Activated CD4-positive, CD25-positive, alpha-beta regulatory T cell (primary cell): ENCODE measurements at places on chromosomes 1 and 21.

- no peak for DNase-seq
Observed at GRCh38 chr1:216293683-216294082, 129.6 kb downstream of the USH2A start.

DNA sequence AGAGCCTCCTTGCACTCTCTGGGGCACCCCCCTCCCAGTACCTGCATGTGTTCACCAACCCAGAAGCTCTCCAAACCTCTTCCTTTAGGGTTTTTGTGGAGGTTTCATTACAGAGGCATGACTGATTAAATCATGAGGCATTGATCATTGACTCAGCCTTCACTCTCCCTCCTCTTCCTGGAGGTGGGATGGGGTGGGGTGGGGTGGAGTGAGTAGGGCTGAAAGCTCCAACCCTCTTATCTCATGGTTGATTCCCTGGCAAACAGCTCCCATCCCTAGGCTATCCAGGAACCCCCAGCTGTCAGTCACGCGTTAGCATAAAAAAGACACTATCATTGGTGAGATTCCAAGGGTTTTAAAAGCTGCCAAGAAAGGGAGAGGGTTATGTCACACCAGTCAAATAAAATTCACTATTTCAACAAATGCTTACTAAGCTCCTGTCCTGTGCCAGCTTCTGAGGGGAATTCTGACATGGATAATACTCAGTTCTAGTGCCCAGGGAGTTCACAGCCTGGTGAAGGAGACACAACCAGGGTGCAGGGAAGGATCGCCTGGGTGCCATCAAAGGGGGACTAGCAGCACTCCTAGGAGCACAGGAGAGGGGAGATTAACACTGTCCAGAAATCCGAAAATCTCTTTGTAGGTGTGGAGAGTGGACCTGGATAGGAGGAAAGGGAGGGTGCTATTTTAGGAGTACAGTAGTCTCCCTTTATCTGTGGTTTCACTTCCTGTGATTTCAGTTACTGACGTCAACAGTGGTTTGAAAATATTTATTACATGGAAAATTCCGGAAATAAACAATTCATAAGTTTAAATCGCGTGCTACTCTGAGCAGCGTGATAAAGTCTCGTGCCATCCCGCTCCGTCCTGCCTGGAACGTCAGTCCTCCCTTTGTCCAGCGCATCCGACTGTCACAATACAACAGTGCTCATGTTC, 6.8 kb upstream of the IL24 start:
- no peak for DNase-seq

- DNase-seq = no peak
Observed at GRCh38 chr21:26079366-26079765, 91.2 kb downstream of the APP start.

GRCh38 chr1:2597441-2598328, 11.1 kb downstream of the PRXL2B start:
- DNase-seq = no peak

DNA sequence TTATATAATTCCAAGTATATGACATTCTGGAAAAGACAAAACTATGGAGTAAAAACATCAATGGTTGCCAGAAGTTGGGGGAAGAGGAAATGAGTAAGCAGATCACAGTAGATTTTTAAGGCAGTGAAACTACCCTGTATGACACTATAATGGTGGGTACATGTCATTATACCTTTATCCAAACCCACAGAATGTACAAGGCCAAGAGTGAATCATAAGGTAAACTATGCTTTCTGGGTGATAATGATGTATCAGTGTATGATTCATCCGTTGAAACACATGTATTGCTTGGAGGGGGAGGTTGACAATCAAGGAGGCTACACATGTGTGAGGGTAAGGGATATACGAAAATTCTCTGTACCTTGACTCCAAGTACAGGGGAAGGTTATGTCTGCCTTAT, 862.7 kb downstream of the PLA2G4A start:
- no peak for DNase-seq

DNA sequence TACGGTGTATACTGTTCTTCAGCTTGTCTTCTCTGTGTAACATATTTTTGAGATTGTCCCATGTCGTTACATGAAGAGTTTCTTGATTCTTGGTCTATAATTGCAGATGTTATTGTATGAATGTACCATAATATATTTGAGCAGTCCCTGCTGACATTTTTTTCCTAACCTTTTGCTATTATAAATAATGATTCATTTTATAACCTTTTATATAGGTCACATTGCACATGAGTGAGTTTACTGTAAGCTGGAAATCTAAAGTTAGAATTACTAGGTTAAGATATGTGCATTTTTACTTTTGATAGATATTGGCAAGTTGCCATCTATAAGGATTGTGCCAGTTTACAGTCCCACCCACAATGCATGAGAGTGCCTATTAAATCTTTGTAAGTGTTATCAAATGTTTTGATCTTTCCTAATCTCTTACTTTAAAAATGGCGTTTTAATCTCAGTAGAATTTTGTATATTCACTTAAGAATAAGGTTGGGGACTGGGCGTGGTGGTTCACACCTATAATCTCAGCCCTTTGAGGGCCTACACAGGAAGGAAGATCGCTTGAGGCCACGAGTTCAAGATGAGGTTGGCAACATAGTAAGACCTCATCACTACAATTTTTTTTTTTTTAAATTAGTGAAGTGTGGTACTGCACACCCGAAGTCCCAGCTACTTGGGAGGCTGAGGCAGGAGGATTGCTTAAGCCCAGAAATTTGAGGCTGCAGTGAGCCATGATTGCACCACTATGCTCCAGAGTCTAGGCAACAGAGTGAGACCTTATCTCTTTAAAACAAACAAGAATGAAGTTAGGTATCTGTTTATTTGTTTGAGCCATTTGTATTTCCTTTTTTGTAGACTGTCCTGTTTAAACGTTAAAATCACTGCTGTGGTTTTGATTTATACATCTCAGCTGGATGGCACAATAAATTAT, 36.5 kb downstream of the ZMYM1 start:
- DNase-seq = no peak

GRCh38 chr1:223877804-223878203, 32.1 kb upstream of the TP53BP2 start:
- no peak for DNase-seq

- DNase-seq = no peak
Observed at GRCh38 chr21:46622226-46622625, 13.2 kb upstream of the PRMT2 start.

GRCh38 chr1:55252942-55253589, 37.9 kb upstream of the USP24 start:
- no peak for DNase-seq

DNA sequence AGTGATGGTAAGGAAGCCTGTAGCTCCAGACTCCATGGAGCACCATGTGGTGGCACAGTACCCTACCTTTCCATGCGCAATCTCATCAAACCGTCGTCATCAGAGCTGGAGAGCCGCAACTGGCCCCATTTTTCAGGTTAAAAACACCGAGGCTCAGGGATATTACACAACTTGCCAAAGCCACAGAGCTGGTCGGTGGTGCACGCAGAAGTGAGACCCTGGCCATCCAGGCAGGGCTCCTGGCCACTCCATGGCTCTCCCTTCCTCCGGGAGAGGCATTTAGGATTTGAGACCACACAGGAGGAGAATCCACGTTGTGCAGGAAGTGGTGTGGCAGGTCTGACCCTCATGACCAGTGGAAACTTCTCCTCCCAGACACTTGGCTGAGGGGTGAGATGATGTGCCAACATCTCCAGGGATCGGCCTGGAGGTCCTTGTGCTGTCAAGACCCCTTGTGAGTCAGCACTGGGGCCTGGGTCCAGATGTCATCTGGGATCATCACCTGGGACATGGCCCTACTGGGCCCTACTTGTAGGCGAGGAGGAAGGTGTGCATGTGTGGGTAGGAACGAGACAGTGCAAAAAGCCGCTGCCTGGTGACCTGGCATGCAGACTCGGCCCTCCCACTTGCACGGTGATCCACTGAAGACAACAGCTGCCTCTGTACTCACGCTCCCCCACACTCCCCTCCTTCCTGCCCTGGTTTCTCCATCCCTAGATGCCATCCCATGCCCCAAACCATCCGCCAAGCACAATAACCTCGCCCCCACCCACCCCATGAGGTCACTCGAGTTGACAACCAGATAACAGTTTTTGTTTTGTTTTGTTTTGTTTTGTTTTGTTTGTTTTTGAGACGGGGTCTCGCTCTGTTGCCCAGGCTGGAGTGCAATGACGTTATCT, 10.4 kb downstream of the TFF3 start:
- no peak for DNase-seq

DNA sequence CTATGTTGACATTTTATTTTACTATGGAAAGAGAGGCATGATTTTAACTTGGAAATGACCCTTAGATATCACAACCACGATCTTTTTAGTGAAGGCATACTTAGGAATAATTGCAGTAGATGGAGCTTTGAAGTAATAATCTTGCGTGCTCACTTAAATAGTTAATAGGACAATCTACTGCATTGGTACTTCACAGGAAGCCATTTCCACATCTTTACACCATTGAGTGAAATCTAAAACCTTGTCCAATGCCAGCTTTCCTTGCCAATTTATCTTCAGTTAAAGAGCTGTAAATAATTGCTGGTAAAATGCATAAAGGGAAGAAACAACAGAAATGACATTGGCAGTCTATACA, 586.3 kb downstream of the ADGRL2 start:
- DNase-seq = no peak

GRCh38 chr1:51072043-51072439, 30.0 kb upstream of the C1orf185 start:
- DNase-seq = no peak

DNA sequence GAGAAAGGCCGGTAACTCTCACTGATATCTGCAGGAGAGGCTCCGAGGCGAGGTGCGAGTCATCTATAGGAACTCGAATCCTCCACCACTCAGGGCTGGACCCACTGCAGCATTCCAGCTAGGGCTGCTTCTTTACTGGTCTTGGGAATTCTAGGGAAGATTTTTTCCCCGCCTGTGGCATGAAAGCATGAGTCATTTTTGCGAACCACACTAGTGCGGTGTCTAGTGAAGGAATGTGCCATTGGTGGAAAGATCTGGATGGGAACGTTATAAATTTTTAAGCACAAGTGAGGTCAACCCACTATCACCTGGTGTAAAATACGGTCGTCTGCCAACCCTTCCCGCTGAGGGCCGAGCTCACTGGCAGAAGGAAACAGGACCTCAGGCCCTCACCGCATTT, 49.7 kb downstream of the SYF2 start:
- no peak for DNase-seq

DNA sequence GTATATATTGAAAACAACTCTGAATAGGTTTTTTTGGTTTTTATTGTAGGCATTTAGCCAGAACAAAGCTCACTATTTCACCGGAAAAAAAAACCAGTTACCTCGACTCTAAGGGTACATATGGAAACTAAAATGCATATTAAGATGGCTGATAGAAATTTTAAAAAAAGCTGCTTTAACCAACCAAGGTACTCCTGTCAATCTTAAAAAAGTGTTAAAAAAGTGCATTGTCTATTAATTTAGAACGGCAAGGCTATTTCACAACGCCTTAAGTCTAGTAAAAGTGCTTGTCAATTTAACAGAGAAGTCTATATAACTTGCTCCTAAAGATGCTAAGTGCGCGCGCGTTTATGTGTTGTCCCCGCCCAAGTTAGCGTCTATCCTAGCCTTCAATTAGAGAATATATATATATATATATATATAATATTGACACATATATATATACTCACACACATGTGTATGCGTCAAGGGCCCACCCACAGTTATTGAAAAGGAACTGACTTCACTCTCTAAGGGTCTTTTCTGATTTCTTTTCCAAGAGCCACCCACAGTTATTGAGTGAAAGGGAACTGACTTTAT, 934 bp downstream of the ASPM start:
- DNase-seq = no peak

- no peak for DNase-seq
Observed at GRCh38 chr1:111241797-111242196, 14.3 kb downstream of the CHI3L2 start.

DNA sequence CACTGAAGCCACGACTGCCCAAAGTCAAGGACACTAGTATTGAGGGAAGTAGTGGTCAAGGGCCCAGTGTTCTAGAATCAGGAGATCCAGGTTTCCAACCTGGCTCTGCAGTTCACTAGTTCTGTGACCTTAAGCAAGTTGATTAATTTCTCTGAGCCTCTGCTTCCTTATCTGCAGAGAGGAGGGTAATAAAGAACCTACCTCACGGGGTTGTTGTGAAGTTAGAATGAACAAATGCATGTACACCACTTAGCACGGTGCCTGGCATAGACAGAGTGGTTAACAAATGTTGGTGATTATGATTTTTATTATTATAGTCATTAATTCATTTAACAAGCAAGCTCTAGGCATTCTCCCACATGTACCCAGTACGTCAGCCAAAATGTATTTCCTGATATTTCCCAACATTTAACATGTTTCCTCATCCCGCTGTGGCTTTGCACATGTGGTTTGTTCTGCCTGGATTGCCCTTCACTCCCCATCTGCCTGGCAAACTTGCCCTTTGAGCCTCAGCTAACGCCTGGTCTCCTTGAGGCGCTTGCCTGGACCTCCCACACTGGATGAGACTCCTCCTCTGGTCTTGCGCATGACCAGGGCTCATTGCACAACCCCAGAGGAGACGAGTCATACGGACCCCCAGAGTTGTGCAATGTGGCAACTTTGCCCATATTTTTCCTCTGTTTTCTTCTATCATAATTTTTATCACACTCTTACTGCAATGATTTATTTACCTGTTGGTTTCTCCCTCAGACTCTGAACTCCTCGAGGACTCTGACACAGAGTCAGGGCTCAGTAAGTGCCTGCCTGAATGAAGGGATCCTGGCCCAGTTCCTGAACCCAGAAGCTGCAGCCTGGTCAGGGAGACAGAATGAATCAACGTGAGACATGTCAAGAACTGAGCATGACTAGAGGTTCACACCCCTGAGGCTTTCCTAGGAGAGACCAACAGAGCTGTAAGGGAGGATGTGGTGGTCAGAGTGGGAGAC, 20.7 kb upstream of the MFSD2A start:
- DNase-seq = no peak

DNA sequence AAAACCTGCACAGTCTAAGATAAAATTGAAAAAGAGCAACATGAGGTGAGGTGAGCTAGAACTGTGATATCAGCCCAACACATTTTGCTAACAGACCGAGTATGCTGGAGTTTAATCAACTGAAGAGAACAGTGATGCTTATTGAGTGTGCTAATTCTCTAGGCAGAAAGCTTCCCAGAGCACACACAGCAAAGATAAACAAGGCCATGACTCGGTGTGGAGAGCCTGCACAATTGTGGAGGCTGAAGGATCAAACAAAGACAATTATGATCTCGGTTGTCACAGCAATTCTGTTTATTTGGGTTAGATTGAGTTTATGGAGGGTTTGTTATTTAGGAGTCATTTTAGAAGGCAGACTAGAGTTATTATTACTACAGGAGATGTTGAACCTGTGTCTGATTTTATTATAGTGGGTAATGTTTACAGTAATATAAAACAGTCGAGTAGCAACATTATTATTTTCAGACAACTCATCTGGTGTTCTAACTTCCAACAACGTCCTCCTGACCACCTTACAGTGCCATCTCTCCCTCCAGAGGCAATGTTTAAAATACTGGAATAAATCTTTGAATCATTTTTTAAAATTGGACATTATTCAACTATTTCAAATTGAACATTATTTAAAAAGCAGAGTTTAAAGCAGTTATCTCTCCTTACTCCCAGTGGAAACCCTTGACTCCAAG, 40.2 kb downstream of the DPT start:
- no peak for DNase-seq

GRCh38 chr1:243638186-243638585, 211.9 kb downstream of the AKT3 start:
- DNase-seq = no peak
